ENCODE measurements at places on chromosomes 2 and 18. TPM values are rescaled to one million over a fixed set of nuclear protein-coding genes. Genes with fewer than 3 reads are reported as not detected.

DNA sequence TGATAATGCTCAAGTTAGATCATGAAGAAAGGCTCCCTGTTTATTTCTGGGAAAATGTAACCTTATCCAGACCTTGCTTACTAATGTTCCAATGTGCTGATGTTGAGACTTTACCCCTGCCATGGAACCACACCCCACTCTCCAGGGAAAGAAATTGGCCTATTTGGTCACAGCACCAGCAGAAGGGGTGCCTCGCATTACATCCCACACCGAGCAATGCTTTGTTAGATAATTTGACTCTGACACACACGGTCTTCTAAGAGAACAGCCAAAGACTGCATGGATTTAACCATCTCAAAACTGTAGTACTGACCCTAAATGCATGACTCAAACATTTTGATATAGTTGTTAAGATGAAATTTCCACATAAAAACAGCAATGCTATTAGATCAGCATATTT lies 152.1 kb upstream of the CCDC150 start:
- no peak for DNase-seq

DNA sequence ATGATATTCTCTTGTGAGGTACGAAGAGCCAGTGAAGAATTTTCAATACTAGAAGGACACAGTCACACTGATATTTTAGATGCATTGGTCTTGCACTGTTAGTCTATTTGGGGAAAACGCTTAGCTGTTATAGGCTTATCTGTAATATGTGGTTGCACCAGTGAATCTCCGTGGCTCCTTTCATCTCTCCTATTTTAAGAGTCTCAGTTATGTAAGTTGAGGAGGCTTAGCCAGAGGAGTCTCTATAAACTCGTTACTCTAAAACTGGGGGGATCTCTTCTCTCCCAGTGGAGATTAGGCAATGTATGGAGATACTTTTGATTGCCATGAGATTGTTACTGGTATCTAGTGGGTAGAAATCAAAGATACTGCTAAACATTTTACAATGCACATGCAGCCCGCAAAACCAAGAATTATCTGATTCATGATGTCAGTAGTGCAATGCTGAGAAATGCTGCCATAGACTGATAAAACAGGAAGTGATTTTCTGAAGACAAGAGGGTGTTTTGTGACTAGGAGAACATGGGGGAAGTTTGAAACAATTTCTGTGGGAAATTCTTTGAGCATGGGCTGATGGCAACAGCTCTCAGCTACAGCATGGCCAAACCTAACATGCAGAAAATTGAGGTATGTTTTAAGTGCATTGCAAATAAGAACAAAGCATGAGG lies 339.1 kb downstream of the SOX11 start:
- no peak for DNase-seq

GRCh38 chr2:230658877-230659652 lies 53.6 kb upstream of the CAB39 start:
- DNase-seq = no peak

Gene CKAP2L
- 1.2 TPM for total RNA-seq

Gene NMUR1
- not detected for total RNA-seq

Gene FSHR
- total RNA-seq = not detected

GRCh38 chr2:204389856-204390255 lies 155.4 kb upstream of the PARD3B start:
- no peak for DNase-seq

GRCh38 chr2:33167622-33168245 lies 221.0 kb downstream of the LTBP1 start:
- no peak for DNase-seq

- no peak for DNase-seq
Observed at GRCh38 chr2:44759823-44760222, 181.7 kb upstream of the SIX3 start.

Gene SIX2
- 16.7 TPM for total RNA-seq

Gene ZSCAN30
- 19.4 TPM for total RNA-seq

DNA sequence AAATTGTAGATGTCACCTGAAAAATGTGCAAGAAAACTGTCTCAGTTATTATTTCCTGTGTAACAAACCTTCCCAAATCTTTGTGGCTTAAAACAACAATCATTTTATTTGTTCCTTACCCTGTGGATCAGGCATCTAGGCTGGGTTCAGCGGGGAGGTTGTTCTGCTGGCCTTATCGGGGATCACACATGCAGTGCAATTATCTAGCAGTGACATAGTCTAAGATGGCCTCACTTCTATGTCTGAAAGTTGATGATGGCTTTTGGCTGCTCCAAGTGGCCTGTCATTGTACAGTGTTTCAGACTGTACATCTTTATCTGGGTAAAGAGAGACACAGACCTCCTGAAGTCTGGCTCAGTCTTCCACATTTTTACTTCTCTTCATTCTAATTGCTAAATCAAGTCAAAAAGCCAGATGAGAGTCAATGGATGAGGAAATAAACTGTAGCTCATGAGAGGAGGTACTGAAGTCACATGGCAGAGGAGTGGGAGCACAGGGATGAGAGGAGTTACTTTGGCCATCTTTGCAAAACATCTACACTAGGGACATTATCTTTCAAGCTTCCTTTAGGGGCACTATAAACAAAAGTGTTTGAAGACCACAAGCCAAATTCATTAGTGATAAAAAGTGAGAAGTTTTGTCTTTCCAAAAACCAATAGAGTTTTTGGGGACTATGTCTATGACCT lies 243.1 kb upstream of the CCDC68 start:
- no peak for DNase-seq

DNA sequence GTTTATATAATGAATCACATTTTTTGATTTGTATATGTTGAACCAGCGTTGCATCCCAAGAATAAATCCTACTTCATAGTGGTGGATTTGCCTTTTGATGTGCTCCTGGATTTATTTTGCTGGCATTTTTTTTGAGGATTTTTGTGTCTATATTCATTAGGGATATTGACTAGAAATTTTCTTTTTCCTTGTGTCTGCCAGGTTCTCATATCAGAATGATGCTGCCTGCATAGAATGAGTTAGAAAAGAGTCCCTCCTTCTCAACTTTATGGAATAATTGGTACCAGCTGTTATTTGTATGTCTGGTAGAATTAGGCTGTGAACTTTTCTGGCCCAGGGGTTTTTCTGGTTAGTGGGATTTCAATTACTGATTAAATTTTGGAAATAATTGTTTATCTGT lies 457.4 kb upstream of the DSEL start:
- DNase-seq = no peak

Gene RESP18
- not detected for total RNA-seq

Gene PRSS56
- total RNA-seq = not detected

- no peak for DNase-seq
Observed at GRCh38 chr2:142849820-142850219, 27.6 kb upstream of the KYNU start.

Gene MRO
- total RNA-seq = not detected

Gene SERPINB5
- 141 TPM for total RNA-seq

- no peak for DNase-seq
Observed at GRCh38 chr18:10562773-10563160, 36.9 kb downstream of the NAPG start.

DNA sequence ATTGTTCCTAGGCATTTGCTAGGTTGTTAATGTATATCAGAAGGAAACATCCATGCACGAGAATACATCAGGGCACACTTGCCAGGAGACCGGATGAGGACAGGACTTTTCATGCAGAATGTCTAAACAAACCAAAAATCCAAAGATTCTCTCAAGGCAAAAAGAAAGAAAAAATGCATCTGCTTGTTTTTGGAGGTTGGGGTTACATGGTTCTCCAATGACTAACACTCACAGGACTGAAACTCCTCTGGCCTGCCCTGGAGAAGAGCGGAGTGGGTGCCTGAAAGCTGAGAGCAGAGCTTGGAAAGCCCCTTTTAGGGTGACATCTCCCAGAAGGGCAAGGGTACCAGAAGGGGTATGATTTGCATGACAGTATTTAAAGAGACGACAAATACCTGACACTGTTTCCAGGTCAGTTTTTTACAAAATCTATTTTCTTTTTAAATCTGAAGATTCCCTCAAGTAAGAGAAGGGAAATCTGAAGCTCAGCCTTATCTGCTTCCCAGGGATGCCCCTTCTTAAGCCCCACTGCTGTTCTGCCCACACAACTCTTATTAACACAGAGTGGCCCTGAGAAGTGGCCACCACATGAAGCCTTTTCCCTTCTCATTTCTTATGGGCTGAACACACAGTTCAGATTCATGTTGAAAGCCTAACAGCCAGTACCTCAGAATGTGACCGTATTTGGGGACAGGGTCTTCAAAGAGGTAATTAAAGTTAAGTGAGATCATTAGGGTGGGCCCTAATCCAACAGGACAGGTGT lies 216.4 kb downstream of the STK39 start:
- no peak for DNase-seq

Gene PIEZO2
- total RNA-seq = 5.9 TPM

GRCh38 chr2:63497576-63497975 lies 90.7 kb downstream of the WDPCP start:
- no peak for DNase-seq

Gene LRRC30
- not detected for total RNA-seq

DNA sequence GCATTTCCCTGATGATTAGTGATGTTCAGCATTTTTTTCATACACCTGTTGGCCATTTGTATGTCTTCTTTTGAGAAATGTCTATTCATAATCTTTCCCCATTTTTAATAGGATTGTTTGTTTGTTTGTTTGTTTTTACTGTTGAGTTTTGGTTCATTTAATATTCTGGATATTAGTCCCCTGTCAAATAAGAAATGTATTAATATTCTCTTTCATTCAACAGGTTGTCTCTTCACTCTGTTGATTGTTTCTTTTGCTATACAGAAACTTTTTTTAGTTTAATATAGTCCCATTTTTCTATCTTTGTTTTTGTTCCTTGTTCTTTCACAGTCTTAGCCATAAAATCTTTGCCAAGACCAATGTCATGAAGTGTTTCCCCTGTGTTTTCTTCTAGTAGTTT lies 22.1 kb downstream of the ACVR1C start:
- DNase-seq = no peak

DNA sequence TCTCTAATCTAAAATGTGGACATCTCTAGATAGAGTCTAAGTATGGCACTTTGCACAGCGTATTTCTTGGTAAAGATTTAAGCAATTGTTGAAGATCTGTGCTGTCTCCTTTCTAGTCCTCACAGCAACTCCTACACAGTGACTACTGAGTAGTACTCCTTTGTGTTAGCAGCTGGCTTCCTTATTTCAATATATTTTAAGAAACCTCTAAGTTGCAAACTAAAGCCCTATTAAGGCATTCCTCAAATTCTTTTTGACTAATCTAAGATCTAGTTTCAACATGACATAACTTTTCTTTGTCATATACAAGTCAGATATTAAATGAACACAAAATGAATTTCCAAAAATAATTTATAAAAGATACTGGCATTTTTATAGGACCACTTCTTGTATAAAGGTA lies 121.8 kb upstream of the DNAJC10 start:
- no peak for DNase-seq

DNA sequence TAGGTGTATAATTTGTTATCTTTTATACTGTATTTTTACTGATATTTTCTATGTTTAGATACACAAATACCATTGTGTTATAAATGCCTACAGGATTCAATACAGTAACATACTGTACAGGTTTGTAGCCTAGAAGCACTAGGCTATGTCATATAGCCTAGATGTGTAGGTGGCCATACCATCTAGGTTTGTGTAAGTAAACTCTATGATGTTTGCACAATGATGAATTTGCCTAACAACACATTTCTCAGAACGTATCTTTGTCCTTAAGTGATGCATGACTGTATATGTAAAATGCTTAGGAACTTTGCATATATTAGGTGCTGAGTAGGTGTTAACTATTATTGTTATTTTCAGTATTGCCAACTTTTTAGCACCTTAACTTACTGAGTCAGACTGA lies 17.3 kb downstream of the UNC80 start:
- no peak for DNase-seq

- no peak for DNase-seq
Observed at GRCh38 chr2:46716927-46717326, 198.7 kb downstream of the MCFD2 start.

DNA sequence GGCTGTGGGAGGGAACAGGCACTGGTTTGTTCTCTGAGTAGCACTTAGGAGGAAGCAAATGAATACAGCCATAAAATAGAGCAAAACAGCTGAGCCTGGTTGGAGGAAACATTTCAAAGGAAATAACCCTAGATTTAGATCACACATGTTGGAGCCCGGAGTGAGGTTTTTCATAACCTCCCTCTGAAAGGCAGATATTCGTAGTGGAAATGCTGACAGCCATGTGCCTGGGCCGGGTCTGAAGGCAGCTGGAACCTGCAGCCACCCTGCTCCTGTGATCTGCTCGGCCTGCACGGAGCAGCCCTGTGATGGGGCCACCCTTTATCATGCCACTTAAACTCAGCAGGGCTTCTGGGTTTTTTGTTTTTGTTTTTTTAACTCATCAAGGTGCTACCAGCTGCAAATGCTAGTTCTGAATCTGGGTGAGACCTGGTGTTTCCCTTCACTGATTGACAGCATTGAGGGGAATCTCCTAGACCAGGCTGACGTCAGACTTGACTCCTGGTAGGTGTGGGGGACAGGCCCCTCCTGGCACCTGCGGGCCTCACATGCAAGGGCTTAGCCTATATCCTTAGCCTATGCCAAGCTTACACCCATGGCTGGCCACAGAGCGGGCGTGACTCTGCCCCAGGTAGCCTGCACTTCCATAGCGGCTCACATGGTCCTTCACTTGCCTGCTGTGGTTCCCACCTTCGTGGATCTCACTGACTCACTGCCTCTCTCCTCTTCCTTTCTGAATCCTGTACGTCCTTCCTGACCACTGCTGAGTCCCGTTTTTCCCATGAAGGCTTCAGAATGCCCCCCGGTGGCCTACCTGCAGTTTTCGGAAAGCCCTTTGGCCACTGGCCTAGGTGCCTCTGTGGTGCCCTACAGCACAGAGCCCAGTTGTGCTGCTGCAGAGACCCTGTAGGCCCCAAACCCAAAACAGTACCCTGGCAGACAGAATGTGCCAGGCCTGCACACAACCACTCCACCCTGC lies 217.3 kb downstream of the SEPTIN10 start:
- DNase-seq = no peak
